ENCODE measurements at places on chromosomes 6 and 20.

DNA sequence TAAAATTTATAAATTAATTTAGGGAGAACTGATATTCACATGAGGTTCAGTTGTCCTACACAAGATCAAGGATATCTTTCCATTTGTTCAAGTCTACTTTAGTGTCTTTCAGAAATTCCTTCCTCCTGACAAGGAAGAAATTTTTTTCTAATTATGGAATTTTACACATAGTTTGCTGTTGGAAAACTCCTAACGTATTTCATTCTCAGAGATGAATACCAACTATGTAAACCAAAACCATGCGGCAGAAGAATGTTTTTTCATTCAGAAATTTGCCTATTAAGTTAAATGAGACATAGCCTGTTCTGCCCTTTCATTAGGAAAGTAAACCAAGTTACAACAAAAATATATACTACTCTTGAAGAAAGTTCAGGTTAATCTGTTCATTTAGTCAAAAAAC, 111.2 kb upstream of the PRDM1 start:
- no peak for DNase-seq

DNA sequence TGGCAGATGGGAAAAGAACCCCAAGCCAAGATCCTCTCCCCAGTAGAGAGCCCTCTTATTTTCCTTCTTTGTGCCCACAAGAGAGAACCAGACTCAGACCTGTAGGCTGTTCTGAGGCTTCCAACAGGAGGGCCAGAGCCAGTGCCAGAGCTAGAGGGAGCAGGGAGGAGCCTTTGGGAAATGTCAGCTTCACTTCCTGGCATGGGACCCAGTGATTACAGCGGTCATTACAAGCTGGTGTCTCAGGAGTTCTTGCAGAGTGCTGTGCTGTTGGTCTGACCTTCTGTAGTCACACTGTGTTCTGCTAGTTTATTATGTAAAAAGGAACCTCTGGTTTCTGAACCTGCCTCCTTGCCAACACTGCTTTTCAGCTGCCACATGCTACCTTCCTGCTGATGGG, 38.9 kb downstream of the STK35 start:
- no peak for DNase-seq

DNA sequence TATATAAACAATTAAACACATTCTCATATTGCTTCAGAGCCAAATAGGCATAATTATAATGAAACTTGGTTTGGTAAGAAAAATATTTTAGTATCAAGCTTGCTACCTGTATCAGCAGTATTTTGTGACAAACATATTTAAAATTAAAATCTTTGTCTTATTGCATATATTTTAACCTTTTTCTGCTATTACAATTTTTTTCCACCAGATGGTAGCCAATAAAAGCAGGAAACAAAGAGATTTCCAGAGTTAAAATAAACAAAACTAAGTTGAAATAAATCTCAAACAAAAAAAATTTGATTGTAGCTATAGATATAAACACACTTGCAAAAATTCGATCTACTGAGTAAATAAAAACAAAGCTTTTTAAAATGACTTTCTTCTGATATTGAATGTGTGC, 491.3 kb upstream of the GJE1 start:
- DNase-seq = no peak

- no peak for DNase-seq
Measured at GRCh38 chr20:63705232-63706026, 2.3 kb downstream of the ARFRP1 start.

Data from muscle of arm (tissue), 14 donors.